Coronary artery (tissue), 2 donors: ENCODE measurements at places on chromosomes 3 and 15.

- DNase-seq = no peak
These were observed 86.4 kb upstream of the SLC4A7 start for GRCh38 chr3:27570421-27571106.

DNA sequence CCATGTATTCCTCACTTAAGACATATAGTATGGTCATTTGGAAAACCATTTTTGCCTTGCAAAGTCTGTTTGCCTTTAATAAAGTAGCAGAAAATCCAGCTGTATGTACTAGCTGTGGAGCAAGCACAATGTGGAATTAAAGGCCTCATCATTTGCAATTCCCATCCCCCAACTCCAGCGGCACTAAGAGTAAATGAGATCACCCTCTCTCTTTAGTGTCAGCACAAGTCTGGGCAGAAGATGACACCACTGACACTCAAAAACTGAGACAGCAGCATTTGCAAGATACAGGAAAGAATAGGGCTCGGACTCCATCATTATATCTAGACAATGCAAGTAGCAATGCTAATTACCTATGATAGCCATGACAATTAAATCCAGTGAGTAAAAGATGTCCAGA lies 24.7 kb upstream of the DYNC1LI1 start:
- DNase-seq = no peak

DNA sequence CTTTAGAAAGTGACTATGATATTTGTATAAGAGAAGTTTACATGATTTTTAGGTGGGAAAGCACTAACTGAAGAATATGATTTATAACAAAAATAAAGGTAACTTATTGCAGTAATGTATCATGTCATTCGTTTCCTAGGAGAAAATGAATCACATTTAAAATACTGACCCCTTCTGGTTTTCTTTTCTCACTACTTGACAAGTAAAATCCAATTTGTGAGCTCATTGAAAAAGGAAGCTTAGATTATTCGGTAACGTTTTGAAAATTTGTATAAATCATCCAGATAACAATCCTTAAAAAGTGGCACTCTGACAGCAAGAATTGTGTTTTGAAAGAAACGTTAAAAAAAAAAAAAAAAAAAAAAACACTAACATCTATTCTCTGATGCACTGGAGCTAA lies 39.0 kb downstream of the NSUN3 start:
- DNase-seq = no peak

DNA sequence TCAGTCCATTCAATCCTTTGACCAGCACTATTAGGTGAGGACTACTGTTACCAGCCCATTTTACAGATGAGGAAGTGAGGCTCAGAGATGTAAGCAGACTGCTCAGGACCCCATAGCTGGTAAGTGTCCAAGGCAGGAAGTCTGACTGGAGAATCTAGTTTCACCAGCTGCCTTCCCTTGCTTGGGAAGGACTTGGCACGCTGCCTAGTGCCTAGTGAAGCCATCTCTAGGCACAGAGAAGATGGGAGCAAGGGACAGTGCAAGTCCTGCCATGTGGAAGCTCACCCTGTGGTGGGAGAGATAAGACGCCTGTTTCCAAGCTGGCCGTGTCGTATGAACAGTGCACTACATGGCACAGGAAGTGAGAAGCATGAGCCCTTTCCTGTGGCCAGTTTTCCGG lies 111.8 kb upstream of the TMC3 start:
- DNase-seq = no peak
